ENCODE measurements at places on chromosomes 12 and 14.

- no peak for DNase-seq
Measured at GRCh38 chr14:96681829-96682228, 115.4 kb upstream of the VRK1 start.

GRCh38 chr12:8501720-8502119 lies 11.6 kb upstream of the CLEC4D start:
- DNase-seq = no peak

DNA sequence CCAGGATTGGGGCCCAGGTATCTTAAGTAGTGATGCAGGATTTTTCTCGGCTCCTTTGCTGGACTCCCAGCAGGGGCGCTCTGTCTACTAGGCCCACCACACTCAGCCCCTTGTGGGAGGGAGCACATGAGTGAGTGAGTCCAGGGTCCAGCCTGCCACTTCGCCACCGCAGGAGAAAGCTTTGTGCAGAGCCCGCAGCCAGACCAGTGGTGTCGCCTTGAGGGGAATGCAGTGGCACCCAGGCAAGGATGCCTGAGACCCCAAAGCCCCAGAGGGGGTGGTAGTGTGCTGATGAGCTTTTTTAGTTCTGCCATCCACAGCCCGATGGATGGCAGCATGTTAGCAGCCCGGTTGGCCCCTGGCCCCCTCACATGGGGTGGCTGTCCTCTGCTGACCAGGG lies 5.4 kb upstream of the MRPS35 start:
- DNase-seq = peak; percentile 23

- DNase-seq = no peak
Measured at GRCh38 chr12:111362687-111363475, 6.0 kb downstream of the PHETA1 start.

- DNase-seq = no peak
Measured at GRCh38 chr12:6662602-6662905, 365 bp downstream of the ING4 start.

Measured in iPS DF 19.7 (cell line).